HS-27A (cell line): ENCODE measurements at places on chromosomes 5 and 9.

DNA sequence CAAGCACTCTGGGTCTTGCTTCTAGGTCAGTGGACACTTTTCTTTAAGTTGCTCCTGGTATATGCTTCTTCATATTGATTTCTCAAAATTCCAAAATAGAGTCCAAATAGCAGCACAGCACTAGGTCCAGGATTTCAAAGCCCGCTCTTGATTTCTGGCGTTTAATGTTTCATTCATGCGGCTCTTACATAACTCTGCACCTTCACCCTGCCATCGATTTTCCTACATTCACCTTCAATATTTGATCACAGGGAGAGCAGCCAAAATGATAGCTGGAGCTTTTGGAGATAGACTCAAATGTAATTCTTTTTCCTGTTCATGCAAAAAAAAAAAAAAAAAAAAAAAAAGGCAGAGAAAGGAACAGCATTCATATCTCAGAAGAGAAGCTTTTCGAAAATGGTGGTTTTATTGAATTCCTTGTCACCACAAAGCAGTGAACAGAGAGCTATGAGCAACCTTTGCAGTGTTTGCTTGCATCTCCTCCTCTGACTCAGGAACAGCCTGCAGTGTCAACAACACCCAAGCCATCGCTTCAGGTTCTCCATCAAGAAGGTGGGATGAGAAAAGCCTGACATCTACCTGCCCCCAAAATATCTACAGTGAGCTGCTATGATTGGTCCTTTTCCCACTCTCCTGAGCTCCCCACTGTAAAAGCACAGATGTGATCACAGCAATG, 97.8 kb downstream of the MED10 start:
- DNase-seq, result no peak

DNA sequence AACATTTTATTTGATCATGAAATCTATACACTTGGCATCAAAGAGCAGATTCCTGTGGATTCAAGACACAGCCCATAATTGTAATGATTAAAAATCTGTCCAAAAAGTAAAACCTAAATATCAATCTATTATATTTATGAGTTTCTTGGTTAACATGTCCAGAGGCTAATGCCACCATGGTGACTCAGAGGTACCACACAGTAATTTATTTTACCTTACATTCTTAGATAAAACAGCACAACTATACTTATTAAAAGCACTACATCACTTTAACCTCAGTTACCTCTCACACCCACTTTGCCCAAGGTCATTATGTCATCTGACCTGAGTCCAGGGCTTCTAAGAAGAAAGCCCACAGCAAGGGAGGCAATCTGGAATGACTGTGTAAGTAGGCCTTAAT, 519.2 kb downstream of the RASEF start:
- no peak for DNase-seq

DNA sequence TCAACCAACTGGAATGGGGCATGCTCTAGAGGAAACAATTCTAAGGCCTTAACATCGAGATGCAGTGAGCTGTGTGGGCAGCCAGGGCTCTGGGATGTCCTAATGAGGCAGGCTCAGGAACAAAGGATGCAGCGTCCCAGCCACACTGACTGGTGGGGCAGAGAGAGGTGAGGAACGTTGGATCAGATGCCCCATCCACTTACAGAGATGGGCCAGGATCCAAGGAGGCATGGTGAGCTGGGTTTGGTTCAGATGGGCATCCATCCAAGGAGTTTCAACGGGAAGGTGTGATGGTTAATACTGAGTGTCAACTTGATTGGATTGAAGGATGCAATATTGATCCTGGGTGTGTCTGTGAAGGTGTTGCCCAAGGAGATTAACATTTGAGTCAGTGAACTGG, 15.5 kb upstream of the MARCHF6 start:
- DNase-seq, result no peak

DNA sequence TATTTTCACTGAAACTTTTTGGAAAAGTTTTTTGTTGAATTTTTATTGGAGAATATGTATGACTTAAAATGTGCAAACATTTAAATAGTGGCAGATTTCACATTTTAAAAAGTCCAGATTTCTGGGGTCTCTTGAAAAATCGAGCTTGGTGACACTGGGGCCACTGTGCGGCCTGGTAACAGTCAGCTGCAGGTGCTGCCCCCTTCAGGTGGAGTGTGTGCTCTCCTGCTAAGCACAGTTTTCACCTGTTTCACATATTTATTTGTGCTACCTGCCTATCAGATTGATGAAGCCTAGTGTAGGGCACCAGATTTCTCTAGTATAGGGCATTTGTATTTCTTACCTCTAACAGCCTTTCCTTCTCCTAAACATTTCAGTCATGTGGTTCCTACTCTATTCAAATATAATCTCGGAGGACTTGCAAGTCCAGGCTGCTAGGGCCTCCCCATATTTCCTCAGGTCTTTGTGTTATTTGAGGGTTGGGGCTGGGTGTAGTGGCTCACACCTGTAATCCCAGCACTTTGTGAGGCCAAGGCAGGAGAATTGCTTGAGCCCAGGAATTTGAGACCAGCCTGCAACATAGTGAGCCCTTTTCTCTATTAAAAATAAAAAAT, 95.8 kb upstream of the KLF9 start:
- no peak for DNase-seq
